Large intestine (tissue), 12 donors: ENCODE measurements at places on chromosomes 7 and 10. TPM values are rescaled to one million over a fixed set of nuclear protein-coding genes. Genes with fewer than 3 reads are reported as not detected.

DNA sequence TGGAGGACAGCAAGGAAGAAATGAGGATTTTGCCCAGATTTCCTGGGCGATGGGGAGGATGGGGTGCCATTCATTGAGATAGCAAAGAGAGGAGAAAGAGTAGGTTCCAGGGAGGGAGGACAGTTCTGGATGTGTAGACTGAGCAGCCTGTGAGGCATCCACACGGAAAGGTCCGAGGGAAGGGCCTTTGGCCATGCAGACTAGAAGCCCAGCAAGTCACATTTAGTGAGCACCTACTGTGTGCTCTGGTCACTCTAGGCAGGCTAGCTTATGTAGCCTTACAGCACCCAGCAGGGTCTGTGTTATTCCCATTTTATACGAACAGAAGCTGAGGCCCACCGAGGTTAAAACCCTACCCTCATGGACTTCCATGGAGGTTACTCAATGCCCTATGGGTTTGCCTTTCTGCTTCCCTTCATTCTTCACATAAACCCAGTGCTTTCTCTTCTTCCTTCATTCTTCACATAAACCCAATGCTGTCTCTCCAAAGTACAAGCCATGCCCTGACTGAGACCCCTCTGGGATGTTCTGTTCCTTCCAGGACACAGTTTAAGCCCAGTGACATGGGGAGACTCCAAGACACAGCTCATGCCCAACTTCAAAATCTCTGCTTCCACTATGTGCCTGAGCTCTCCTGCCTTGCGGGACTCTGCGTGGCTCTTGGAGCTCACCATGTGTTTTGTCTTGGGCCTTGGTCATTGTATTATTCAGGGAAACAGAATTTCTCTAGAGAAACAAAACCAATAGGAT lies 13.7 kb downstream of the IL2RA start:
- H3K27me3 ChIP-seq, result peaks cover 13% of the 10 kb centered on the region
- DNase-seq, result no peak
- peaks cover 3% of the 10 kb centered on the region for H3K4me1 ChIP-seq
- H3K27ac ChIP-seq, result no peak overlapping the region
- H3K4me3 ChIP-seq, result no peak overlapping the region

DNA sequence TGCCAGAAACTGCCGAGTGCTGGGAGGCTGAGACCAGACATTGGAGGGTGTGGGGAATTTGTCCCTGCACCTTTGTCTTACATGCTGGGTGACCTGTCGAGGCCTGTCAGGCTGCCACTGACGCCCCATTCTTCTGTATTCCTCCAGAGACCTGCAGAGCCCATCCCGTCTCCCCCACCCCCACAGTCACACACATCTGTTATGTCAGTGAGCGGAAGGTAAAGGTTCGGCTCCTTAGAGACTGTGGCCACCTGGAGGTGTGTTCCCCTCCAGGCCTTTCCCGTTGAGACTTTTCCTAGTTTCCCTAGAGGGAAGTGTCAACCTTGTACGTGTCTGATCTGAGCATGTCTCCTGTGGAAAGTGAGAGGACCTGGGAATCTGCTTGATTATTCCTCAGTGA lies 84.5 kb downstream of the ATXN7L1 start:
- peaks cover 22% of the 10 kb centered on the region for H3K36me3 ChIP-seq
- H3K27me3 ChIP-seq, result no peaks in the 10 kb centered on the region
- DNase-seq, result no peak
- H3K4me1 ChIP-seq, result no peaks in the 10 kb centered on the region

DNA sequence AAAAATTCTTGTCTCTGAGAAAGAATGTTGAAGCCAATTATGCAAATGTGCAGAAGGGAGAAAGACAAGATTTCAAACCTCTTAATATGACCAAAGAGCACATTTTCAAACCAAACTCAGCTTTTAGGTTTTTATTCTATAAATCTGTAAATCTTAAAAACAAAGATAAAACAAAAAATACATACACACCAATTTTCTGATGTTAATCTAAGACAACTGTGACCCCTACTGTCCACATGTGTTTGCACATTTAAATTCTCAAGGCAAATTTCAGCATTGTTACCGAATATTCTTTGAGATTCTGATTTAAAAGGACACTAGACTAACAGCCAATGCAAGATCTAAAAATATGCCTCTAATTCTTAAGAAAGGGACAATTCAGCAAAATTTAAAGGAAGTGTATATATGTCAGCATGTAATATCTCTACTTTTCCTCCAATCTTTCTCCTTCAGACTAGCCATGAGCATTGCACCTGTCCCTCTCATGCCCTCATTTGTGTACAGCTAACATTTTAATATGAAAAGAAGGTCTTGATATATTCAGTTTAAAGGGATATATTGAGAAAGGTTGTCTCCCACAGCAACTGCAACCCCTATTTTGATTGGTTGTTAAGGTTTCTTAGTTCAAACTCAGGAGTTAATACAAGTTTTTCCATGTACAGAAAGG lies 417.9 kb downstream of the IPMK start:
- H3K27me3 ChIP-seq, result no peaks in the 10 kb centered on the region
- no peaks in the 10 kb centered on the region for H3K4me1 ChIP-seq
- no peaks in the 10 kb centered on the region for H3K36me3 ChIP-seq
- DNase-seq, result no peak
- H3K4me3 ChIP-seq, result no peak overlapping the region
- H3K27ac ChIP-seq, result no peak overlapping the region

DNA sequence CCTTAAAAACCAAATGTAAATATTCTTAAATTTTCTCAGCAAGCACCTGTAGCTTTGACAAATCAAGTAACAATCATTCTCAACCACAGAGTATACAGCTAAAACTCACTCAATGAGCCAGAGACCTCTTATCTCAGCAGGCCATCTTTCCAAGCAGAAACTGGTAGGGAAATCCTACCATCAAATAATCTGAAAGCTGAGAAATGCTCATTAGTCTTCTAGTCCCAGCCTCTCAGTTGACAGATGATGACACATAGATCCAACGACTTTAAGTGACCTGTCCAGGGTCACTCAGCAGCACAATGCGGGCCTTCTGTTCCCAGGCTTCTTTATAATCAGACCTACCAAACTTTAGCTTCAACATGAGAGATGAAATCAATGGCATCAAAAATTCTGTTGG lies 184.6 kb downstream of the SGMS1 start:
- no peaks in the 10 kb centered on the region for H3K27me3 ChIP-seq
- no peak overlapping the region for H3K4me3 ChIP-seq
- no peaks in the 10 kb centered on the region for H3K36me3 ChIP-seq
- H3K27ac ChIP-seq, result no peak overlapping the region
- no peak for DNase-seq
- H3K4me1 ChIP-seq, result no peaks in the 10 kb centered on the region

DNA sequence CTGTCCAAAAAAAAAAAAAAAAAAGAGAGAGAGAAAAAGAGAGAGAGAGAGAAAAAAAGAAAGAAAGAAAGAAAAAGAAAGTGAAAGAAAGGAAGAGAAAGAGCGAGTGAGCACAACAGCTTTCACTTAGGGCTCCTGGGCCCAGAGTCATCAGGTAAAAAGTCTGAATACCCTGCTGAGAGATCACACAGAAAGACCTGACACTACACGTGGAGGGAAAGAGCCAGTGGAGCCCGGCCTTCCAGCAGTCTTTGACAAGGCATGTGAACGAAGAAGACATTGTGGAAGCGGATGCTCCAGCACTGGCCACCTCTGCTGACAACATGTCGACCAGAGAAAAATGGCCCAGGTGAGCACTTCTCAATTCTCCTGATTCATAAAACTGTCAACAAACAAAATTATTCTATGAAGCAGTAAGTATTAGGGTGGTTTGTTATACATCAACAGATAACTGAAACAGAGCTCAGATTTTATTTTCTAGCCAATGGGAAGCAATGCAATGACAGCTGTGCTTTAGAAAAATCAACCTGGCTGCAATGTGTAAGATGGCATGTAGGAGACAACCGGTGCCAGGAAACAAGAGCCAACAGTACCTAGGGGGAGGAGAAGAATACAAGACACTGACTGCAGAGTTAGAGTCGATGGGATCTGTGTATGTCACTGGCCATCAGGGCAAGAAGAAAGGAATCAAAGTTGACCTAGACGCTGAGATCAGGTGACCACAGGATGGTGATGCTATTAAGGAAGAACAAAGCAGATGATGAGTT lies 4.4 kb downstream of the RNF216 start:
- no peaks in the 10 kb centered on the region for H3K4me1 ChIP-seq
- no peaks in the 10 kb centered on the region for H3K27me3 ChIP-seq
- H3K27ac ChIP-seq, result no peak overlapping the region

The AKR1C2 gene
- 10.2 TPM for polyA plus RNA-seq

The STK17A gene
- 18.5 TPM for polyA plus RNA-seq
